ENCODE measurements at places on chromosomes 3 and 15.

DNA sequence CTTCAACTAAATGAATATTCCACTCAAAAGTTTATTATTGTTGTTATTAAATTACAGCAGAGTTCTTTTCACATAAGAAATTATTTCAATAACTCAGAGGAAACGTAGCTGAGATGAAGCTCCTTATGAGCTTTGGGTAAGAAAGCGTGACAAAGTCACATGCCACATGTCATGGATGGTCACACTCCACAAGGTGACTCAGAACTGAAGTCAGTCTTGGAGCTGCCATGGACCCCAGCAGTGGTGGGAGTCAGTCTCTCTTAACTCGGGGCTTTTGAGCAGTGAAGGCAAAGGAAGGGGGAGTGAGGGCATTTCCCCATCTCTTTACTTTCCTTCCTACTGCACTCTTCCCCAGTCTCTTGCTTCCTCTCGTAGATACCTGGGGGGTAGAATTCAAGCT lies 87.5 kb upstream of the FAM3D start:
- DNase-seq: no peak
- no peaks in the 10 kb centered on the region for H3K4me1 ChIP-seq
- H3K27me3 ChIP-seq: no peaks in the 10 kb centered on the region
- H3K4me3 ChIP-seq: no peak overlapping the region
- no peaks in the 10 kb centered on the region for H3K36me3 ChIP-seq

DNA sequence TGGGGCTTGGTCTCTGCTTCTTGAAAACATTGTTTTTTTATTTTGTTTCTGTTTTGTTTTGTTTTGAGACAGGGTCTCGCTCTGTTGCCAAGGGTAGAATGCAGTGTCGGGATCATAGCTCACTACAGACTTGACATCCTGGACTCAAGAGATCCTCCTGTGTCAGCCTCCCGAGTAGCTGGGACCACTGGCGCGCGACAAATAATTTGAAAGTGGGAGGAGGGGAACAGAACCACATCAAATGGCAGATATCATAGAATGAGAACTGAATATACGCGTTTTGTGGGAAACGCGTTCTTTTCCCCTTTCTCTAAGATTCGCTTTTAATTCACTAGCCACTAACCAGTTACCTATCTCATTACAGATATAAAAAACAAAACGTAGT lies 641 bp upstream of the VPS13C start:
- peak overlapping the region; percentile 96 for H3K27ac ChIP-seq
- no peaks in the 10 kb centered on the region for H3K4me1 ChIP-seq
- H3K36me3 ChIP-seq: peaks cover 5% of the 10 kb centered on the region
- H3K4me3 ChIP-seq: peak overlapping the region; percentile 2
- no peak for DNase-seq

DNA sequence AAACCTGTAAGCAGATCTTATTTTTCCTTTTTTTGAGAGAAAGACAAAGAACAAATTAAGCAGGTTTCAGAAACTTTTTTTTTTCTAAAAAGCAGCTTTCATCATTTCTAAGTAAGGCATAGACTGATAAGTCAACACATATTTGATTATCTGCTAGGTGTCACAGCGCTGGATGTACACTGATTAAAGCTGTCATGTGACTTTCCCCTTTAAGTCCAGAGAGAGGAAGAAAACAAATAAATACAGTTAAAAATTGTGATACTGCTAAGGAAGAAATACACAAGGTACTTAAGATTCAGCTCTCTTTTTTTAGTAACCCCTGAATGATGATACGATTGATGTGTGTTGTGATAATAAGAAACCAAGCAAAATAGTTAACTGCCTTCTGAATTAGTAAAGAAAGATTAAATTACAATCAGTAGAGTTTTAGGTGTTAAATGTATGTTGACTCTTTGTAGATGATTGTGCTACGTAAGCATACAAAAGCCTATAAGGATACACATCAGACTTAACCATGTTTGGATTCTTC lies 2.8 kb downstream of the GLCE start:
- no peak overlapping the region for H3K4me3 ChIP-seq
- no peak for DNase-seq
- H3K27me3 ChIP-seq: no peaks in the 10 kb centered on the region
- H3K4me1 ChIP-seq: peaks cover 2% of the 10 kb centered on the region
- H3K36me3 ChIP-seq: no peaks in the 10 kb centered on the region

DNA sequence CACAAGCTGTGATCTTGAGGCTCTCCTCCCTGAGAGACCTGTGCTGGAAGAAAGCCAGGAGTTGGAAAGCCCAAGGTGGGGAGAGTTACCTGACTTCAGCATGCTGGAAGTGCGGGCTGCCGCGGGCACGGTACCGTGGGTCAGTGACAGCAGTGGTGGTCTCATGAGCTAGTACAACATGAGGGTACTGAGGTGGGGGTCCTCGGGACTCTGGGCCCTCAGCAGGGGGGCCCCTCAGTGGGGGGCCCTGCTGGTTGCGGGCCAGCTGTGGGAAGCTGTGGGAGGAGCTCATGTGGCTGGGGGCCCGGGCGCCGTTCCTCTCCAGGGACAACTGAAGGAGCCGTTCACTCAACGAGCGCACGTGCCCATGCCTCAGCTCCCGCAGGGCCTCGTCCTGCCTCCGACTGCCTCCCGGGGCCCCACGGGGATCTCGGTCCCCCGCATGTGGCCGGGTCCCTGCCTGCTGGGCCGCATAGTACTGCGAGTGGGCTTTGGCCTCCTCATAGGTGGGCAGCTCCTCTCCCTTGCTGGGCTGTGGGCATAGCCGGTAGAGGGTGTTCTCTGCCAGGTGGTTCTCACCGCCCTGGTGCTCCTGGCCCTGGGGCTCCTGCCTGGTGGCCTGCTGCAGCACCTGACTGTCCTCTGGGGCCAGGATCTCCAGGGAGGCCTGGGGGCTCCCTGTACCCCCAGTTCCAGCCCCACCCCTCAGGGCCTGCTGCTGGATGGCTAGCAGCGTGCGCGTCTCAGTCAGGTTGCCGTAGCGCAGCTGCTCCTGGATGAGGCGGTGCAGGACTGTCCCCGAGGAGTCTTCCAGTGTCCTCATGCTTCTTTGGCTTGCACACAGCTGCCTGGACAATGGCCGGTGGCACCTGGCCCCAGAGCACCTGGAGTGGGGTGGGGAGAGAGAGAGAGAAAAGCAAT lies 3.4 kb downstream of the AMOTL2 start:
- DNase-seq: no peak
- no peaks in the 10 kb centered on the region for H3K27me3 ChIP-seq
- H3K4me1 ChIP-seq: peaks cover 63% of the 10 kb centered on the region
- no peaks in the 10 kb centered on the region for H3K36me3 ChIP-seq

DNA sequence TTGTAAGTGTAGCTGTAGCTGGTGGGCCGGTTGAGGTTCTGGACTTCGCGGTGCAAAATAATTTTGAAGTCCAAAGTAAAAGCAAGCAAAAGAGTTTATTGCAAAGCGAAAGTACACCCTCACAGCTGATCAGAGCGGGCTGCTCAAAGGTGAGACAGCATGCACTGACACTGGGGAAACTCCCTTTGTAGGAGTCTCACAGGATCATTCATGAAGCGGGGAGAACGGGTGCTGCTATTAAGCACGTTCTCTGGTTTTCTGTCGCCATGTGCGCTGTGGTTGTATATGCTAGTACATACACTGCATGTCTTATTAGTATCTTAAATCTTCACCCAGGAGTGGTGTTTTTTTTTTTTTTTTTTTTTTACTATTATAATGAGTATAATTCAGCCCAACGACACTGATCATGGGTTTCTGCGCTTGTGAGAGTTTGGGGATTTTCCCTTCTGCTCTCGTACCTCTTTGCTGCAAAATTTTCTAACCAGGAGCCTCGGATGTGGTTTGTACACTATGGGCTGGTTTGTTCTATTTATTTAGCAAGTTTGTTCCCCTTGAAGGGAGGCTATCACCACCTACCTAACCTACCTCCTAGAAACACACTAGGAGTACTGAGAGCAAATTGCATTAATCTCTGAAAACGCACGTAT lies 1.4 kb upstream of the AP4E1 start:
- H3K27me3 ChIP-seq: no peaks in the 10 kb centered on the region
- peaks cover 8% of the 10 kb centered on the region for H3K4me1 ChIP-seq
- DNase-seq: peak; percentile 90
- H3K27ac ChIP-seq: peak overlapping the region; percentile 98

- H3K4me3 ChIP-seq: no peak overlapping the region
- H3K27me3 ChIP-seq: no peaks in the 10 kb centered on the region
- H3K27ac ChIP-seq: no peak overlapping the region
- no peak for DNase-seq
- H3K36me3 ChIP-seq: no peaks in the 10 kb centered on the region
Observed at GRCh38 chr3:188137051-188137450, 16.9 kb upstream of the LPP start.

DNA sequence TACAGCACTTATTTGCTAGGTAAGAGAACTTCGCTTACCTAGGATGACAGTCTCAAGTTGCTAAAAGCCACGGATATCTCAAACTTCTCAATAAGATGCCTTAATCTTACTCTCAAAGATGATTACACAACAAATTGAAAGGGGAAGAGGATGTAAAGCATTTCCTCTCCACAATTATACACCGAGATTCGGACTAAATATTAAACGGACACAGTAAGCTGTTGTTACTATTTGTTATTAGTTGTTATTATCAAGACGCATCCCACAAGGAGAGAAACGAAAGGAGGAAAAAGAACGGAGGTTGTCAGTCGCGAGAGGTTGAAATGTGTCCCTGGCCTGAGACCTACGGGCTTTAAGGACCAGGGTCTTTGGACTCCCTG lies 660 bp downstream of the ZNF106 start:
- peak; percentile 61 for DNase-seq
- peaks cover 4% of the 10 kb centered on the region for H3K4me1 ChIP-seq
- no peaks in the 10 kb centered on the region for H3K27me3 ChIP-seq
- H3K27ac ChIP-seq: peak overlapping the region; percentile 89

GRCh38 chr15:69074001-69074842 lies 59.7 kb downstream of the NOX5 start:
- no peaks in the 10 kb centered on the region for H3K4me1 ChIP-seq
- peak overlapping the region; percentile 69 for H3K27ac ChIP-seq
- H3K27me3 ChIP-seq: no peaks in the 10 kb centered on the region
- H3K36me3 ChIP-seq: no peaks in the 10 kb centered on the region
- peak overlapping the region; percentile 22 for H3K4me3 ChIP-seq
- peak; percentile 89 for DNase-seq

DNA sequence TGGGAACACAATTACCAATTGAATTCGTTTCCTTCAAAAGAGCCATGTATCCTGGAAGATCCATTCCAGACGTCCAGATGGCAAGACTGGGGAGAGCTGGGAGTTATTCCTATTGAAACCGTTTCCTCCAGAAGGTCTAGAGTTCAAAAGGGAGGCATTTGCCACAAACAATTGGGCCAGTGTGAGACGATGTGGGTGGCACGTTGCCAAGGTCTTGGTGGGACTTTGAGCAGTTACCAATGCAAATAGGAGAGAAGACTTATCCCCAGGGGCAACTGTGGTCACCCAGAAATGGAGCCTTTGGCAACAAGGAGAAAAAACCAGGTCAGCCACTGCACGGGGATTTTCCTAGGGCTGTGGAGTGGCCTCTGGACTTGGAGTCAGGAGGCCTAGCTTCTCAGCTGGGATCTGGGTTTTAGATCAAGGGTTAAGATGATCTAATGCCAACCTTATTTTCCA lies 29.6 kb upstream of the TLE3 start:
- H3K36me3 ChIP-seq: no peaks in the 10 kb centered on the region
- DNase-seq: peak; percentile 87
- H3K27me3 ChIP-seq: no peaks in the 10 kb centered on the region
- no peak overlapping the region for H3K4me3 ChIP-seq

DNA sequence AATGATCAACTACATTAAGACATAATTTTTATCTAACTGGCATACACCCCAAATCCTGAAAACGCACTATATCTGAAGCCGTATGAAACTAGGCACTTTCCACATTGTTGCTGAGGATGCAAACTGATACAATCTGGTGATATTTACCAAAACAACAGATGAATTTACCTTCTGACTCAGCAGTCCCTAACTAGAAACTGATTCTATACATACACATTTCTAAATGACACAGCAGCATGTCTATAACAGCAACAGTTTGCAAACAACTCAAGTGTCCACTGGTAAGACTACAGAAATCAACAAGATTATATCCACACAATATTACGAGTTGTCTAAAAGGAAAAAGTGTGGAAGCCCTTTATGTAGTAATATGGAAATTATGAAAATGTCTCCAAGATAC lies 22.9 kb downstream of the SECISBP2L start:
- no peaks in the 10 kb centered on the region for H3K4me1 ChIP-seq
- H3K27ac ChIP-seq: no peak overlapping the region
- no peaks in the 10 kb centered on the region for H3K27me3 ChIP-seq
- H3K4me3 ChIP-seq: no peak overlapping the region
- peaks cover 19% of the 10 kb centered on the region for H3K36me3 ChIP-seq

DNA sequence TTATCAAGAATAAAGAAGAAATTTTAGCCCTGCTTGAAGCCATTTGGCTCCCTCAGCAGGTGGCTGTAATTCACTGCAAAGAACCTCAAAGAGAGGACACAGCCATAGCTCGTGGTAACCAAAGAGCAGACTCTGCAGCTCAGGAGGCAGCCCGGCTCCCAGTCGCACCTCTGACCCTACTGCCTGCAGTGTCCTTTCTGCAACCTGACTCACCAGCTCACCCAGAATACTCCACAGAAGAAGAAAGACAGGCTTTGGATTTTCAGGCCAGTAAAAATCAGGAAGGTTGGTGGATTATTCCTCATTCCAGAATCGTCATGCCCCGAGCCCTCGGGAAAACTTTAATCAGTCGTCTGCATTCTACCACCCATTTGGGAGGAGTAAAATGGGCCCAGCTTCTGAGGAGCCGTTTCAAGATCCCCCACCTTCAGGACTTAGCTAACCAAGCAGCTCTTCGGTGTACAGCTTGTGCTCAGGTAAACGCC lies 38.6 kb downstream of the ZBTB11 start:
- DNase-seq: no peak
- no peak overlapping the region for H3K4me3 ChIP-seq

GRCh38 chr3:109553591-109554371 lies 216.4 kb upstream of the DPPA4 start:
- H3K27me3 ChIP-seq: no peaks in the 10 kb centered on the region
- H3K27ac ChIP-seq: no peak overlapping the region
- no peaks in the 10 kb centered on the region for H3K4me1 ChIP-seq

- H3K36me3 ChIP-seq: no peaks in the 10 kb centered on the region
- H3K4me1 ChIP-seq: no peaks in the 10 kb centered on the region
- no peak overlapping the region for H3K4me3 ChIP-seq
- no peaks in the 10 kb centered on the region for H3K27me3 ChIP-seq
Observed at GRCh38 chr15:73660455-73660854, 23.7 kb upstream of the CD276 start.

All from small intestine (tissue), 16 donors.